NCI-H1436 (cell line): ENCODE measurements at places on chromosomes 3 and 15.

GRCh38 chr15:50828610-50829206 lies 63.2 kb upstream of the SPPL2A start:
- DNase-seq = no peak

GRCh38 chr3:194282436-194283122 lies 68.5 kb downstream of the CPN2 start:
- DNase-seq = no peak

- no peak for DNase-seq
Measured at GRCh38 chr15:59762558-59762957, 73.4 kb upstream of the BNIP2 start.

GRCh38 chr3:72661115-72661457 lies 187.2 kb downstream of the SHQ1 start:
- DNase-seq = peak; percentile 61

DNA sequence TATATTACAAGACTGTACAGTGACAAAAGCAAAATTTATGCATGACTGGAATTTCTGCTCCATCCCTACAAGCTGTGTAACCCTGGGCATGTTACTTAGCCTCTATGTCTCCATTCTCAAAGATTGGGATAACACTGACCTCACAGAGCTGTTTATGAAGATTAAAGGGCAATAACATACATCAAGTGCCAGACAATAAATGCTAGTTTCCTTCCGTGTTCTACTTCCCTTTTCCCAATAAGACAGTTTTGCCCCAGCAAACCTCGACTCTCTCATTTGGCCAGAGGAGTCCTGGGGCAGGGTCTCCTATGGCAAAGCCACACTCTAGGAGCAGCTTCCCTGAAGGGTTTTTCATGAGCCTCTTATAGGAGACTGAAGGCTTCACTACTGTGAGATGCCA lies 7.5 kb downstream of the HEXA start:
- DNase-seq = no peak

GRCh38 chr3:64398476-64398875 lies 173.2 kb upstream of the PRICKLE2 start:
- DNase-seq = no peak

DNA sequence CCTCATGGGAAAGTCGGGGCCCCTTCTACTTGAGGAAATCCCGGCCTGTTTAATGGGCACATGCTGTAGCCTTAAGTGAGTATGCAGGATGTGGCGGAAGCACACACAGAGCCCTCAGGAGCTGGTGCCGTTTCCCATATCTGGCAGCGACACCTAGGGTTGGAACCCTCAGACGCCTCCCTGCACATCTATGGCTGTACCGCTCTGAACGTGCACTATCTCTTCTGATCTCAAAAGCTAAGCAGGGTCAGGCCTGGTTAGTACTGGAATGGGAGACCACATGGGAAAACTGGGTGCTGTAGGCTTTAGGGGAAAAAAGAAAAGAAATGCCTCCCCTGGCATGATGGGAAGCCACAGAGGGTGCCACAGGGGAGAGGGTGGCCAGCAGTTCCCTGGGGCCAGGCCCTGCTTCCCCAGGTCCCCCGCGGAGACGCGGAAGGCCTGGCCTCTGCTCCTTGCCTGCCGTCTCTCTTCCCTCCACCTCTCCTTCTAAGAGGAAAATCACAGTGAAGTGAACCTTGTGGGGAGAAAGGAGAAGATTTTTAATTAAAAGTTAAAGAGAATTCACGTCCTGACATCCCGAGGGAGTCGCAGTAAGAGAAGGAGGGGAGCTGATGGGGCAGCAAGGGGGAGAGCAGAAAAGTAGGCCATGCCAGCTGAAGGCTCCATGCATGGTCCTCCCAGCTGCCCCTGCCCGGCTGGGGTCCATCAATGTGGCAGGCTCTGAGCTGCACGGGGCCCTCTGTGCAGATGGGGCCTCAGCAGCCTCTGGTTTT lies 60.5 kb upstream of the TMEM115 start:
- DNase-seq = no peak

- DNase-seq = no peak
Measured at GRCh38 chr3:29275309-29275708, 5.6 kb upstream of the RBMS3 start.

DNA sequence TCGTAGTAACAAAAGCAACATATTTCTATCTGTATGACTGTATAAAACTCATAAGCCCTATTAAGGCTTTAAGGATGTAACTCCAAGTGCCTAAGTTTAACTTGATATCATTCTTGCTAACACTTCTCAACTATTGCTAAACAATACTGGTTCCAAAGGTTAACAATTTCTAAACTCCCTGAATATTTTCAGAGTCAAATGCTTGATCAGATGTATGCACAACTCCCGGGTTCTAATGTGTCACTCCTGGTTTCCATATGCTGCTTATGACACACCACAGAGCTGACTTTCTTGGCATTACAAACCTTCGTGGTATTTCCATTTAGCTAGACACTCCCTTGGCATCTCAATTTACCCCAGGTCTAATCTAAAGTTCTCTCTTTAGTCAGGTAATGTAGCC lies 26.3 kb downstream of the DZIP1L start:
- DNase-seq = no peak

DNA sequence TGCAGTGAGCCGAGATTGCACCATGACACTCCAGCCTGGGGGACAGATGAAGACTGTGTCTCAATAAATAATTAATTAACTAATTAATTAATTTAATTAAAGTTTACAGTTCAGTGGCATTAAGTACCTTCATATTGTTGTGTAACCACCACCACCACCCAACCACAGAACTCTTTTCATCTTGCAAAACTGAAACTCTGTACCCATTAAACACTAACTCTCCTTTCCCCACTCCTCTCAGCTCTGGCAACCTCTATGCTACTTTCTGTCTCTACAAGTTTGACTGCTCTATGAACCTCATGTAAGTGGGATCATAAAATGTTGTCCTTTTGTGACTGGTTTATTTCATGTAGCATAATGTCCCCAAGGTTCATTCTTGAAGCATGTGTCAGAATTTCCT lies 259.3 kb upstream of the MDFIC2 start:
- DNase-seq = no peak

GRCh38 chr15:49154359-49154758 lies 1.0 kb downstream of the COPS2 start:
- no peak for DNase-seq

DNA sequence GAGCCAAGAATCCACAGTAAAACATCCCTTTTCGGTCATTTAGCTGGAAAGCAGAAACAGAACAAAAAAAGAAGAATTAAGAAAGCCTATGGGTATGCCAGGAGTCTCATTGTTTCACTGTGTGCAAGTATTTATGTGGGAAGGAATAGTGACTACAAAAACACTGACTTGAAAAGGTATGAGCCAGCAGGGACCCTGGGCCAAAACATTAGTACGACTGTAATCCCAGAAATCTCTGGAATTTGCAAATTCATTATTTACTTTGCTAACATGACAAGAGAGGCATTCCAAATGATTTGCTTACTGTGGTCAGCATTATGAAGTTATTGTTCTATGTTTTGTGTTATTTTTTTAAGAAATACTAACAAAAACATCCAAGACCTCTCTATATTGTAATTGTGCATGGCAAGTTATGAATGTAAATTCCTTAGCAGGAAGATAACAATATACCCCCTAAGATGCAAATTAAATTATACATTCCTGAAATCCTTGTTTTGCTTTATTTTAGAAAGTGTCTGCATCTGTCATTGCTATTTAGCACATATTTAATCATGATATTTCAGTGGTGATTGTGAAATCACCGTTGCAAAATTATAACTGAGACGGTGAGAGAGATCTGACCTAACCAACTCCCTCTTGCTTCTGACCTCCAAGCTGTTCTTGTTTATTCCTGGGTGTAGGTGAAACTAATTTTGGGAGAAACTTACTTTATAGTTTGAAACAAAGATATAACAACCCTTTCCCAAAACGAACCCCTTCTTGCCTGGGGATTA lies 299.2 kb downstream of the ZPLD1 start:
- DNase-seq = no peak

GRCh38 chr3:131928593-131928992 lies 106.2 kb downstream of the CPNE4 start:
- no peak for DNase-seq

- no peak for DNase-seq
Measured at GRCh38 chr3:73557986-73558726, 66.6 kb downstream of the PDZRN3 start.

DNA sequence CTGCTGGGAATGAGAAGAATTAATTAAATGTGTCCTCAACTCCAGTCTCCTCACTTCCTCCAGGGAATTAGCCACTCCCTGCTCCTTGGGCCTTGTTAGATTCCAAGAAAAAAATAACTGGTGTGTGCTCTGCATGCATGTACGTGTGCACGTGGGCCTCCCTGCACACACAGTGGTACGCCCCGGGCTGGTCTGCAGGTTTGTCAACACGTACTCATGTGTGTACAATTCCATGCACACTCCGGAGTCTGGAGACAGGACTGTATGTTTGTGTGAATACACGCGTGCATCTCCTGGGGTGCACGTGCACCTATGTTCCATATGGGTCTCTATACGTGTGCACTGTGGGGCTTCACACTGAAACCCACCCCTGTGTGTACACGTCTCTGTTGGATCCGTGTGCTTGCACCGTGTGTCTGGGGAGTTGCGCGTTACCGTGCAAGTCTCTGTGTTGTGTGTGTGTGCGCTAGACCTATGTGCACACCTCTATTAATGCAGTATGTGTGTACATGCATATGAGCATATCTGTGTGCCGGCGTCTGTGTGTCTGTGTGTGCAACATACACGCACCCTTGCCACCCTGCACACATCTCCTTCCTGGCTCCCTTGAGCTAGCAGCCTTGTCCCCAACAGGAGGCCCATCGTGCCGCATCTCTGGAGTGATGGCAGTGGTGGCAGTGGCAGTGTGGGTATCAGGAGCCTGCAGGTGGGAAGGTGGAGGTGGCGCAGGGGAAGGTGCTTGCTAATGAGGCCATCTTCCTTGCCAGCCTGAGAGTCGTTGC lies 210.1 kb downstream of the TBC1D2B start:
- no peak for DNase-seq

DNA sequence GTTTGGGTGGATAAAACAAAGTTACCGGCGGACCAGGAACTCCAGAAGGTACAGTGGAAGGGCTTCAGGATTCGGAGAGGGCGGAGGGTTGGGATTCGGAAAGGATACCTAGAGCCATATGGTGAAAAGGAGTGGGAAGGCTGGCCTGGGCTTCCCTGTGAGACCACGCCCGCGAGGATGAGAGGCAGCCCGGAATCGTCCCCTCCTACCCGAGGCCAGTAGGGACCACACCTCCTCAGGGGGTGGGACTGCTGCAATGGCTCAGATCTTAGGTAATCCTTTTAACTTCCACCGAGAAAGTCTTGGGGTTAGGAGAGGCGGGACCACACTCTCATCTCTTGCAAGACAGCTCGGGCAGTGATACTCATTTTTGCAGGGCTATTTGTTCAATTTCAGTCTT lies 511.3 kb downstream of the OCA2 start:
- no peak for DNase-seq

GRCh38 chr3:105527949-105528348 lies 161.2 kb downstream of the ALCAM start:
- peak; percentile 60 for DNase-seq

DNA sequence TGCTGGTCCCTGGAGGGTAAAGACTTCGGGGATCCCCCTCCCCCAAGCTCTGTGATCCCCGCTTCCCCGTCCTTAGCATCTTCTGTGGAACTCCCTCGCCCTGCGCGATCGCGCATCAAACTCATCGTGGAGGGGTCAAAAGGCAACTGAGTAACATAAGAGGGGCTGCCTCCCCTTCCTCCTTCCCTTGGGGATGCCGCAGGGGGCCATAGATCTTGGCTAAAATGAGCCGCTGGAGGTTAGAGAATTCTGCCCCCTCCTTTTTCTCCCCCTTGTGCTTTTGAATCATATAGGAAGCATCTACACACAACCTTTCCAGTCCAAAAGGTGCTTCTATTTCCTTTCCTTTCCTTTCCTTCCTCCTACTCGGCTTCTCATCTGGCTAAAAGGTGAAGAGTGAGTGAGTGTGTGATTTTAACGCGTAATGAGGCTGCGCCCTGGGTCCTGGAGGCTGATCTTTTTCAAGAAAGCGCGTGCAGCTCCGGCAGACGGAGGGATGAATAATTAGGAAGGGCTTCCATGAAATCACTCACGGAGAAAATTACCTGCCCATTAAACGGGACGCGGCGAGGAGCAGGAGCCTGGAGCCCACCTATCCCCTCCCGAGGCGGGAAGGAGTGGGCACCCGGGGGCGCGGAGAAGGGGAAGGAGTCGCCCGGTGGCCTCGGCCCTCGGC lies 831 bp upstream of the ROBO2 start:
- DNase-seq = no peak

DNA sequence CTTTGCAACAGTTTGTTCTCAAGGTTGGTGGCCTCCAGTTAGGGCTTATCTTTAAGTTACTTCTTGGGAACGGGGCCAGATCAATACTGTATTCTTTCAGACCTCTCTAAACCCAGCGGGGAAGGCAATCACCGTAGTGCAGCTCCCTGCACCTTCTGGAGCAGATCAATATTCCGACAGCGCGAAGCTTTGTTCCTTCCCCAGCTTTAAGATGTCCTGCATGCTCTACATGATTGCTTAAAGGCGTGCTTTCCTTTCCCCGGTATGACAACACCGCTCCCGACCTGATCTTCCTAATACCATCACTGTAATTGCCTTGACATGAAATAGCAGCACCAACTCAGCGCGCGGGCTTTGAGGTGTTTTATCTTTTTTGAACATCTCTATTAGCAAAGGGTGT lies 755.2 kb downstream of the NR2F2 start:
- DNase-seq = no peak

- no peak for DNase-seq
Measured at GRCh38 chr3:169390741-169391305, 272.7 kb downstream of the MECOM start.

- peak; percentile 96 for DNase-seq
Measured at GRCh38 chr3:183447206-183448001, 19.0 kb upstream of the MCF2L2 start.
